ENCODE measurements at places on chromosomes 5 and 9. TPM values are rescaled to one million over a fixed set of nuclear protein-coding genes. Genes with fewer than 3 reads are reported as not detected.
A peak's percentile ranks its signal among the peaks of the same experiment; 100 is the strongest.

DNA sequence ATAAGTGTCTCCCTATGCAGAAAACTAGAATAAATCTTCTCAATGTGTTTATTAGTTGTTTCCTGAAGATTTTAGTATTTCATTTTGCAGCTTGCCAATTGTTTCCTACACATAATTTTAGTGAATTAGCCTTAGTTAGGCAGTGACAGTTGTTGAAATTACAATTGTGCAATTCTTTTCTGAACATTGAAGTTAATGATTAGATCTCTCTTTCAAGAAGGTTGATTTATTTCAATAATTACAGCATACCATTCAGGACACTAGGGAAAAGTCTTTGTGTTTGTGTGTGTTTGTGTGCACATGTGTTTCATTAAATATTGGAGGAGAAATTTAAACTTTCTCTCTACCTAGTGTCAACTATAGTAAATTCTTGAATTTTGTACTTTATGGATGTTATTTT, 199.6 kb upstream of the MPDZ start:
- DNase-seq: no peak

DNA sequence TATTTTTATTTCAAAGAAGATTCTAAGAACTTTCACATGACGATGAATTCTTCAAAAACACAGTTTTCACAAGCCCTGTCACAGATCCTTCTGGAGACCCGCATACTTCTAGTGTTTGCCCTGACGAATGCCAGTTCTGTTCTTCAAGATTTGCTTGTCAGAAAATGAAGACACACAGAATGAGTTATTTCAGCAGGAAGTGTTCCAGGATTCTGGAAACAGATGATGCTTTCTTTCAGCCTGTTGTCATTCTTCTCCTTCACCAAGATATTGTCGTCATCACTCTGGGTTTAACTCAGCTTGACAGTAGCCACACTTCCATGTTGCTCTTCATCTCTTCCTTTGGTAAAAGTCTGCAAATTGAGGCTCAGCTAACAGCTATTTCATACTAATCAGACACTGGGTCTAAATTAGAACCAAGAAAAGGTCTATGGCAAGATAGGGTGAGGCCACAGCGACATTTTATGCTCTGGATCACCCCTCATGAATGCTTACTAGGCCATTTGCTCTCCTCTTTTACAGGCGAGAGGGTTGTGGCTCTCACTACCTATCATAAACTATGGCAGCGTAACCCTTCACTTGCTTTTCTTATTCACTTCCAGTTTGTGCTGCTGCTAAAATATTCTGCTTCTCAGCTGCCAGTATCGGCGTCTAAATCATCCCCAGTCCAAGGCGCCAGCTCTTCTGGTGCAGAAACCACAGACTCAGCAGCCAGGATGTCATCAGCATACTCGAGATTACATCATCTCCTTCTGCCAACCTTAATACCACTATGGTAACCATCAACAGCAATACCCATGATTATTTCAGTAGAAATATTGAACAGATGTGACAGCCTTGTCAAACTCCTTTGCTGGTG, 159.6 kb upstream of the TBCA start:
- DNase-seq: no peak

ANKRD20A1 gene
- 3.1 TPM for total RNA-seq

KLF4 gene
- total RNA-seq: 1.8 TPM

GRCh38 chr5:13553896-13554295, 390.6 kb downstream of the DNAH5 start:
- no peak for DNase-seq

PCDH12 gene
- 0.73 TPM for total RNA-seq

DNA sequence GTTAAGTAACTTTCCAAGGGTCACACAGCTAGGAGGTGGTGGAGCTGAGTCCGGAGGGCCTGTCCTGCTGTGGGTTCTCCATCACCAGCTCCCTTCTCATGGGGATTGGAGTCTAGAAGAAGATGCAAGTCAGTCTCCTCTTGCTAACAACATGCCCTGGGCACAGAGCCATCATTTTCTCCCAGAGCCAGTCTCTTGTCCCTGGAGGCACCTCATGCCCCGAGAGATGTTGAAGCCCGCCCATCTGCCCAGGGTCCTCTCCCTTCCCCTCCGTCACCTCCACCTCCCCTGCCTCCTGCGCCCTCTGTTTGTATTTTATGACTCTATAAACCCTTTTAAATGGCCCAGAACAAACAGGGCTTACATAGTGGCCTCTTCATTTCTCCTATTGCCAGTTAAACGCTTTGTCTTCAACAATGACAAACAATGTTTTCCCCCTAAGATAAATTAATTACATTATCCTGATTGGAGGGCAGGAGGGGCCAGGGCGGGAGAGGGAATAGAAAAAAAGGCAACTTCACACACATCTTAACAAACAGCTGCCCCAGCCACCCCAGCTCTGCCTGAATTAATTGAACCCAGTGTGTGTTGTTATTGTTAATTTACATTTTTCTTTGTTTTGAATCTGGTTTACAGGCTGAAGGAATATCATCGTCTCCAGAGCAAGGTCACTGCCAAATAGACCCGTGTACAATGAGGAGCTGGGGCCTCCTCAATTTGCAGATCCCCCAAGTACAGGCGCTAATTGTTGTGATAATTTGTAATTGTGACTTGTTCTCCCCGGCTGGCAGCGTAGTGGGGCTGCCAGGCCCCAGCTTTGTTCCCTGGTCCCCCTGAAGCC, 55.8 kb downstream of the ASS1 start:
- DNase-seq: no peak

DNA sequence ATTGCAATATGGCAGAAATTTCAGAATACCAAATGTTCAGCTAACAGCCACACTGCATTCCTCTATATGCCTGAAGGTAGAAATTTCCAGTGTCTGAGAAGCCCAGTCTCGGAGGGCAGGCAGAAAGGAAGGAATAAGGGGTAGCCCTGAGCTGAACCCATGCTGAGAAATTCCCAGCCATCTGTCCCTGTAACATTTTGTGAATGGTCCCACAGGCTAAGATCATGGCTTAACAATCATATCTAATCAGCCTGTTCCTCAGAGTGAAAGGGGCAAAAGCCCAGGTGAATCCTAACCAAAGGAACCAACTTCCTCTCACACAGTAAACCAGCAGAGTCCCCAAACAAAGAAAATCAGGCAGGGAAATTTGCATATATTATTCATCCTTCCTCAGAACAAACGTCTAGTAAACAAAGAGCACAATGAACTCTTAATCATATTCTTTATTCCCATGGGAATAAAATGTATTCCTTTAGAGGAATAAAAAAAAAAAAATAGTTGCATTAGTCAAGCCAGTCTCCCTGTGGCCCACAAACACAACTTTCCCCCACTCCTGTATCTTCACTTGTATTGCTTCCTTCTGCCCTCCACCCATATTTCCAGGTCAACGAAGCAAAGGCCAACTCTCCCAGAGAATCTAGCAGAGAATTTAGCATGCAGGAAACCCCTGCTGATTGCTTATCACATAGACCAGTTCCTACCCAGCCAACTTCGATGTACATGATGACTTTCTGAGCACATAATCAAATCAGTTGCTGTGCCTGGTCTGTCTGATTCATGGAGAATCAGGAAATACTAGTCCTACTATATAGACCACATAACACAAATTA, 257.6 kb downstream of the FAM114A2 start:
- DNase-seq: no peak

DNA sequence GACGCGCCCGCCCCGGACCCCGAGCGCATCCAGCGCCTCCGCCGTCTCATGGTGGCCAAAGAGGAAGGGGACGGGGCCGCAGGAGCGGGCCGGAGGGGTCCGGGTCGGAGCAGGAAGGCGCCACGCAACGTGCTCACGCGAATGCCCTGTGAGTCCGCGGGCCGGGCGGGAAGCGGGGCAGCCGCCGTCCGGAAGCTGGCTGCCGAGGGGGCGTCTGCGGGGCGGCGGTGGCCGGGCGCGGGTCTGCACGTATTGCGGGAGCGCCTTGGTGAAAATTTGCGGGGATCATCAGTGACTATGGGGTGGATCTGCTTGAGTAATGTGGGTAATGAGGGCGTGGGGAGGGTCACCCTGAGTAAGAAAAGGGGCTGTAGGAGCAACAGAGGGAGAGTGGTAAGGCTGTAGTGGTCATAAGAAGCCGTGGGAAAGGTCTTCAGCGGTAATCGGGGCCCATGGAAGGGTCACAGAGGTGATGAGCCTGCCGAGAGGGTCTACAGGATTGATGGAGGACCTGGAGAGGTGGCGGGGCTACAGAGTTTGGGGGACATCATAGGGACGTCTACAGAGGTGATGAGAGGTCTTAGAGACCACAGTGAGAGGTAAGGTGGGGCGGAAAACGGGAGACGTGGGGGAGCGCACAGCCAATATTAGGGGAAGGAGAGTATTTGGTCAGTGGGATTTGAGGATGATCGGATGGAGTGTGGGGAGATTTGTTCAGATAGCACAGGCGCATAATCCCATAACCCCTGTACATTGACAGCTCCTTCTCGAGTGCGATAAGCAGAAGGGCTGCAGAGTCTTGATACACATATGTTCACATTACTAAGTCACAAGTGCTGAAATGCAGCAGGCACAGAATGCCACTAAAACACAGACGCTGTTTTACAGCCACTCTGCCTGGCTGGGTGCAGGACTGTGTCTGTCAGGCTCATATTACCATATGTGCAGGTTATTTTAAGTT, 819 bp downstream of the LSM11 start:
- DNase-seq: peak; percentile 59

DNA sequence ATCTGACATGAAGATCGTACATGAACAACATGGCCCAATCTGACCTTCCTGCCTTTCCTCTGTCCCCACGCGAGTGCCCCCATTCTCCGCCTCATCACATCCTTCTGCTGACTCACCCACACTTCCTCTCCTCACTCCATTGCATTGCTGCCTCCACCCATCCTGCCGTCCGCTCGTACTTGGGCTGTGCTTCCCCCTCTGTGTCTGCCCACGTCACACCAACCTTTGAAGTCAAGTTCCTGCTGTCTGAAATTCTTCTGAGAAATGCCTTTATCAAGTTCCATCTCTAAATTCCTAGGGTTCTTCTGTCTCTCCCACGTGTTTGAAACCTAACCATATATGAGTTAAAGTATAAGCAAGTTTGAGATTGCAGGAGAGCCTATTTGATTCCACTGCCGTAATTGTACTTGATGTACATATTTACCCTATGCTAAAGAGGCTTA, 18.0 kb upstream of the STARD4 start:
- DNase-seq: peak; percentile 88

DNA sequence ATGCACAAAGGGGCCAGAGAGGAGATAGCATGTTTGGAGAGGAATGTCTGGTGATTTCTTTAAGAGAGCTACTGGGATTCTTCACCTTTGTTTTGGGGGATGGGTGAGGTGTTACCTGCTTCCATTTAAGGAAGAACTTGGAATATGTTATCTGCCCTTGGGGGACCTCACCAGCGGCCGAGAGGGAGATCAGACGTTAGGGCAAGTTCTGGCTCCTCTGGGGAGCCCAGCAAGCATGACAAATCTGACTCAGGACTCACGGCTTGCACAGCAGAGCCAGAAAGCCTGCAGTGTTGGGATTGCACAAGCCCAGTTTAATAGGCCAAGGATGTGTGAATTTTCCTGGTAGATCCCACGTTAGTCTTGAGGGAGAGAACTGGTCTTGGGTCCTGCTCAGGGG, 40.3 kb downstream of the SLC28A3 start:
- no peak for DNase-seq

DNA sequence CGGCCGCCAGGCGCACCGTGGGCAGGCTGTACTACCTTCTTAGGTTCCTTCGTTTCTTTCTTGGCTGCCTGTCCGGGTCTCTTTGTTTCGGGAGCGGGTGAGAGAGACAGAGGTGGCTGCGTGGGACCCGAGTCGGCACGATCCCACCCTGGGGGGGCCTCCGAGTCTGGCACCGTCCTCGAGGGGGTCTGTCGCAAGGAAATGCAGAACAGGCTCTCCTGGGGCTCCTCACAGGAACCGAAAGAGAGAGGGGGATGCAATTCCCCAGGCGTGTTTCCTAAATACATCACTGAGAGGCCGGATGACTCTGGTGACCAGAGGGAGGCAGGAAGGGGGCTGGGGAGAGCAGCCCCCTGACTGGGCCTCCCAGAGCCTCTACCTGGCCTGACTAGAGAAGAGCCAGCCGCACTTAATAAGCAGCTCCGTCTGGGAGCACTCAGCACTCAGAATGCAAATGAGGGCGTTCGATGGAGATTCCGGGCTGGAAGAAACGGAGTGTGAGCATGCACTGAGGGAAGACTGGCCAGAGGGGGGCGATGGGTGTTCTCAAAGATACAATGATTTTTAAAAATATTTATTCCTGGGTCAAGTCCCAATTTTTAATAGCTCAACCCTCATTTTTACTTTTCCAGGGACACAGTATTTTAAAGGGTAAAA, 11.7 kb upstream of the INPP5E start:
- DNase-seq: no peak

DNA sequence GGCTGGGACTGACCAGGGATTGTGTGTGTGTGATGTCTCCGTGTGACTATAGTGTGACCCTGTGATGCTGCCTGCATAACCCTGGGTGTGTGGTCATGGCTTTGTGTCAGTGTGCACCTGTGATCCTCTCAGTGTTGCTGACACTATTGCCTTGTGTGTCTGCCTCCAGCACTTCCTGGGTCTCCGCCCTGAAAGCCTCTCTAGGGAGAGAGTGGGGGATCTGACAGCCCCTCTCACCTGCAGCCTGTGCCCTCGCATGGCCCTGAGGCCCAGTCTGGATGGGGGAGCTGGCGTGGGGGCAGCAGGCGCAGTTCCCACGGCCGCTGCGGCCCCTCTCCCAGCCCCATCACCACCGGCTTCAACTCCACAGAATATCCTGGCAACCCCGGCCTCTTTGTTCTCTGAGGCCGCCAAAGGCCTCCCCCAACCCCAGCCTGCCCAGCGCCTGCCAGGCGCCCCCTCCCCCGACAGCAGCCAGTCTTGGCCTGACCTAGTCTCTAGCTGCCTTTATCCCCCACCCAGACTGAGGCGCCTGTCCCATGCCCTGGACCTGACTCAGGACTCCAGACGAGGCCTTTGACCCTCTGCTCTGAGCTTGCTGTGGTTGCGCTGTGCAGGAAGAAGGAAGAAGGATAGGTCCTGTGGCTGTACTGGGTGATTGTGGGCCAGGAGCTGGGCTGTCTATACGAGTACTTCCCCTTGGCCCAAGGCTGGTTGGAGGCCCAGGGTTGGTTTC, 38.7 kb downstream of the CXXC5 start:
- DNase-seq: no peak

DNA sequence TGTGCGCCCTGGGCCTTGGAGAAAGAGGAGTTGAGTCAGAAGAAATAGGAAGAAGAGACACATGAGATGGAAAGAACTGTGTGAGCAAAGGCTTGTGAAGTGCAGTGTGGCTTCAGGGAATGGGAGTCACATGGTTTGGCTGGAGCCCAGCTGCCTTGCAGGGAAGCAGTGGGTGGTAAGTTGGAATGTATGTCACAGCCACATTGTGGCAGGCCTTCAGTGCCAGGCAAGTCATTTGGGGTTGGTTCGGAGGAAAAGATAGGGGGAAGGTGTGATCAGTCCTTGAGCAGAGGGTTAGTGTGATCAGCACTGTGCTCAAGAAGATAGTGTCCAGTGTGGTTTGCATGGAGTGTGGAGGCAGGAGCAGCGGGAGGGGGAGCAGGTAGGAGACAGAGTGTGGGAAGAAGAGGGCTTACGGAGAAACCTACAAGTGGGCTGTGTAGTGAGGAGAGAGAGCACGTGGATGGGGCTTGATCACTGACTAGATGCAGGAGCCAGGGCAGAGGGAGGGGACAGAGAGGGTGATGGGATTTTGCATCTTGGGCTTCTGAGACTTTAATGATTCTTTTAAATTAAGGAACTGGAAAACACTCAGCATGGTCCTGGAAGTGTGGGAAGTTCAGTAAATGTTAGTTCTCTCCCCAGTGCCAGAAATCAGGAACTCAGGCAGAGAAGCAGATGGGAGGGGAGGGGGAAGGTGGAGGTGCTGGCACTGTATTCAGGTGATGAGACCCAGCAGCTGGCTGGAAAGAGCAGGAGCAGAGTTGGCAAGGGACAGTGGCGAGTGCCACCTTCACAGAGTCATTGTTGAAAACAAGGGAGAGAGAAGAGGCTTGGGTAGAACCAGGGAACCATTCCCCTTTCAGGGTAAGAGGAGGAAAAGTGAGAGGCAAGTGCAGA, 46.6 kb downstream of the ARHGAP26 start:
- DNase-seq: no peak

Measured in activated naive CD4-positive, alpha-beta T cell treated with anti-CD3 and anti-CD28 coated beads, Interleukin-2, amount 50 U/mL, for 72 hours (primary cell).